CD4-positive, alpha-beta memory T cell (primary cell): ENCODE measurements at places on chromosomes 6 and 20.

GRCh38 chr6:11324453-11325015, 92.1 kb upstream of the NEDD9 start:
- no peak for DNase-seq

- no peak for DNase-seq
These were observed 9.6 kb downstream of the ABHD16A start for GRCh38 chr6:31693535-31693934.

- DNase-seq: no peak
These were observed 30.6 kb downstream of the TMEM74B start for GRCh38 chr20:1154226-1154625.

GRCh38 chr6:166369782-166370181, 13.0 kb downstream of the MPC1 start:
- no peak for DNase-seq

- no peak for DNase-seq
These were observed 138.5 kb downstream of the UST start for GRCh38 chr6:148885136-148885865.

GRCh38 chr6:104613416-104614001, 246.2 kb downstream of the HACE1 start:
- DNase-seq: no peak

GRCh38 chr6:54971825-54972224, 125.3 kb downstream of the FAM83B start:
- DNase-seq: no peak

DNA sequence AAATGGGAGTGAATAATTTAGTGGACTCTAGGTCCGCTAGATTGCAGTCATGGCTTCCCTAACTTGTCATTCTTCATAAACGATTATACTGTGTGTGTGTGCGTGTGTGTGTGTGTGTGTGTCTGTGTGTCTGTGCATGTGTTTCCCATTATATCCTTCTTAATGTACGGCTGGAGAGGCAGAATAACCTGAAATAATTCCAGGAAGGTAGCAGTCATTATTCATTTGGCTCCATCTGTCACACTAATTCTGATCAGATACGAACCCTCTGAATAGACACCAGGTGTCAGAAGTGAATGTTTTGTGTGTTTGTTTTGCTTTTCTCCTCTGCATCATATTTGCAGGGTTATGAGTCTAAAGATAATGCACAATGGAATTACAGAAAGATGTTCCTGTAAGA, 372.9 kb downstream of the DOK5 start:
- no peak for DNase-seq

GRCh38 chr20:13286607-13287006, 65.5 kb downstream of the ISM1 start:
- DNase-seq: no peak

GRCh38 chr6:126535138-126535537, 195.2 kb downstream of the CENPW start:
- no peak for DNase-seq

DNA sequence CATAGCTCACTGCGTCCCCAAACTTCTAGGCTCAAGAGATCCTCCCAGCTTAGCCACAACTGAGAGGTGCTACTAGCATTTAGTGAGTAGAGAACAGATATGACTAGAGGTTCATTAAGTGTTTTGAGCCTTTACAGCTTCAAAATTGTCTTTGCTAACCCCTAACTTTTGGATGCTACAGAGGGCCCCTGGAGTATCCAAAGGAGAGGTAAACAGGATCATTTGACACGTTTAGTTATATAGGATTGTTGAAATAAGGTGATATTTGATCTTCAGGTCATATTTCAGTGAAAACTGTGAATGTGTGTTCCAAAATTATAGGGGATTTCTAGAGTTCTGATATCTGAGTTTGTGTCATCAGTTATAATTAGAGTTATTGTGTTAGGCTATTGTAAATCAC, 19.2 kb upstream of the HFE start:
- DNase-seq: no peak

DNA sequence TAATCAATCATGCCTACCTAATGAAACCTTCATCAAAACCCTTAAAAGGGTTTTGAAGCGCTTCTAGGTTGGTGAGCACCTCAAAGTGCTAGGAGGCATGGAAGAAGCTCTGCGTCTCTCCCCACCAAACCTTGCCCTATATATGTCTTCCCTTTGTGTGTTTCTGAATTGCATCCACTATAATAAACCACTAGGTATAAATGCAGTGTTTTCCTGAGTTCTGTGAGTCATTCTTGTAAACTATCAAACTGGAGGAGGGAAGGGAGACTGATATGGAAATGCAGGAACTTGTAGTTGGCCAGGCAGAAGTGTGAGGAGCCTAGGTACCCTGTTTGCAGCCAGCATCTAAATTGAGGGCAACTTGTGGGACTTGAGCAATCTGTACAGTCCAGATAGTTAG, 698.8 kb downstream of the DOK5 start:
- no peak for DNase-seq

GRCh38 chr20:20849161-20849560, 136.7 kb upstream of the RALGAPA2 start:
- DNase-seq: no peak

GRCh38 chr6:120122401-120122800, 772.8 kb upstream of the MAN1A1 start:
- no peak for DNase-seq

DNA sequence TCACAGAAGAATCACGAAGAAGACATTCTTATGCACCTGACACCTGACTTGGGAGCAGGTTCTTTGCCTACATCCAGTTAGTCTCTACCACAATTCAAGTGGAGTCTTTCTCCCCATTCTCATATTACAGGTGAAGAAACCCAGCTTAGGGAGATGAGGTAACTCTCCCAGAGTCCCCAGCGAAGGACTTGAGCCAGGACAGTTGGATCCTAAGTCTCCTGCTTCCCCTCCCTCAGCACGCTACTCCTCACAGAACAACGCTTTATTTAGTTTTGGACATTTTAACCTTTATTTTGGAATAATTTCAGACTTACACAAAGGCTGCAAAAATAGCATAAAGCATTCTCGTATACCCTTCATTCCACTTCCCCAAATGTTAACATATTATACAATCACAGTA, 824 bp upstream of the CSTL1 start:
- DNase-seq: no peak

GRCh38 chr20:59515013-59515905, 89.1 kb upstream of the PHACTR3 start:
- DNase-seq: no peak

DNA sequence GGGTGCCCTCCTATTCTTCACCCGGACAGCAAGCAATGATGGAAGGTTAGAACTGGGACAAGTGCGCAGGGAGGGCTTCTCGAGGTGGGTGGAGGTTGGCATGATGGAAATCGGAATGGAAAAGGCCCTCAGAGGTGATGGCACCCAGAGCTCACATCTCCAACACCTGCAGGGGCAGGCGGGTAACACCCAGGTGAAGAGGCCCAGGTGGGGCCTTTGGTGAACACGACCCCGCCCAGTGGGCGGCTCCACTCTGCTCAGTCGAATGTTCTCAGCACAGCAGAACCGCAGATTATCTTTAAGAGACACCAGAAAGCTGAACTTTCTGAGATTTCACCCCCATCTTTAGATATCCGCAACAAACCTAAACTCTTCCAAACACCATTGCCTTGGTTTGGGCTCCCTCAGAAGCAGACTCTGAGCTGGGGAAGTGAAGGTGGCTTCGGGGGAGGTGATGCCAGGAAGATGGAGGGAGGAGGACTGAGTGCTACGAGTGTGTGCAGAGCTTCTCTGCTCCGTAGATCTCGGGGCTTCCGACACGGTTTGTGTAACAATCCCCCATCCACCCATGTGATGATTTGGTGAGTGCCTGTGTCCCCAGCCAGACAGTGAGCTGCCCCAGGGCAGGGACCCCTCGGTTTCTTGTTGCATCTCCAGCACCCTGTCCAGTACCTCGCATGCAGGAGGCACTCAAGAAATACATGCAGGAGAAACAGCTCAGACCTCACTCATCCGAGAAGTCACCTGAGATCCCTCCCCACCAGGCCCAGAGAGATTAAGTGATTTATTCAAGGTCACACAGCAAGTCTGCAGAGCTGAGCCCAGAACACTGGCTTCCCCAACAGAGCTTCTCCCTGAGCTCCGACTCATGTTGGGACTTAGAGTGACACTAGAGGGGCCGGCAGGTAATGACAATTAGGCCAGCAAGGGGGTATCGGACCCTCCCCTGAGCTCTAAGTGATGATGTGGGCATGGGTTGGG, 45.4 kb downstream of the BPIFB1 start:
- DNase-seq: no peak

DNA sequence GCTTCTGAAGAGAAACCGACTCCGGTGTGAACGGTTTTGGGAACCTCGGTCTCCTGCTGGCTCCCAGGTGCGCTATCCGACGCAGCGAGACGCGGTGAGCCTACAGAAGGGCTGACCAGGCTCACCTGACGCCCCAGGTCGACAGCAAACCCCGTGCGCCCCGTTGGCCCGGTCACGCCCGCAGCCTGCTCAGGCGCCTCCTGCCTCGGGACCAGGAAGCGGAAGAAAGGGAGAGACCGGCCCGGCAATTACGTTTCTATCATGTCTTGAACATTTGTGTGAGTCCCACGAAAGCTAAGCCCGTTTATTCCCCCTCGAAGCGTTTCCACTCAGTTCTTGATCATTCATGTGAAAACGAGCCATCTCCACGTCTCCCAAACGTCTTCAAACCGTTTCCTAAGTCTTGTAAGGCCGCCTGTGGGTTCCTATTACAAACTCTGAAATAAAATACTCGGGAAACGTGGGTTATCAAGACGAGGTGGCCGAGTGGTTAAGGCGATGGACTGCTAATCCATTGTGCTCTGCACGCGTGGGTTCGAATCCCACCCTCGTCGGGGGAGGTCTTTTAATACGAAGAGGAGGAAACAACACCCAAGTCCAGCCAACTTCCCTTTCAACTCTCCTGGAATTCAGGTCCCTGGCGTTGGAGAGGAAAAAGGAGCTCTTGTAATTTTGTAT, 150.5 kb upstream of the PRSS16 start:
- no peak for DNase-seq

GRCh38 chr6:23663652-23664051, 462.4 kb upstream of the NRSN1 start:
- no peak for DNase-seq

GRCh38 chr6:111626441-111626840, 20.8 kb upstream of the TRAF3IP2 start:
- no peak for DNase-seq

GRCh38 chr20:50038574-50038991, 55.8 kb downstream of the SNAI1 start:
- DNase-seq: no peak

DNA sequence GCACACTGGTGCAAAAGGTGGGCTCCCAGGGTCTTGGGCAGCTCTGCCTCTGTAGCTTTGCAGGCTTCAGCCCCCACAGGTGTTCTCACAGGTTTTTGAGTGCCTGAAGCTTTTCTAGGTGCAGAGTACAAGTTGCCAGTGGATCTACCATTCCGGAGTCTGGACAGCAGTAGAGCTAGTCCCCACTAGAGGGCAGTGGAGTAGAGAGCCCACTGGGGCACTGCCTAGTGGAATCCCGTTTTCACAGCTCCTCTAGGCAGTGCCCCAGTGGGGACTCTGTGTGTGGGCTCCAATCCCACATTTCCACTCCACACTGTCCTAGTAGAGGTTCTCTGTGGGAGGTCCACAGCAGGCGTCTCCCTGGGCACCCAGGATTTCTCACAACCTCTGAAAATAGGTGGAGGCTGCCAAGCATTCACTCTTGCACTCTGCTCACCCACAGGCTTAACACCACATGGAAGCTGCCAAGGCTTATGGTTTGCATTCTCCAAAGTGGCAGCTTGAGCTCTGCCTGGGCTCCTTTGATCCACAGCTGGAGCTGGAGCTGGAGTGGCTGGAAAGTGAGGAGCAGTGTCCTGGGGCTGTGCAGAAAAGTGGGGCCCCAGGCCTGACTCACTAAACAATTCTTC, 86.3 kb upstream of the PROKR2 start:
- no peak for DNase-seq

- no peak for DNase-seq
These were observed 44.5 kb downstream of the SLC52A3 start for GRCh38 chr20:723756-724155.

GRCh38 chr6:12957321-12958051, 240.9 kb downstream of the PHACTR1 start:
- DNase-seq: peak; percentile 1

DNA sequence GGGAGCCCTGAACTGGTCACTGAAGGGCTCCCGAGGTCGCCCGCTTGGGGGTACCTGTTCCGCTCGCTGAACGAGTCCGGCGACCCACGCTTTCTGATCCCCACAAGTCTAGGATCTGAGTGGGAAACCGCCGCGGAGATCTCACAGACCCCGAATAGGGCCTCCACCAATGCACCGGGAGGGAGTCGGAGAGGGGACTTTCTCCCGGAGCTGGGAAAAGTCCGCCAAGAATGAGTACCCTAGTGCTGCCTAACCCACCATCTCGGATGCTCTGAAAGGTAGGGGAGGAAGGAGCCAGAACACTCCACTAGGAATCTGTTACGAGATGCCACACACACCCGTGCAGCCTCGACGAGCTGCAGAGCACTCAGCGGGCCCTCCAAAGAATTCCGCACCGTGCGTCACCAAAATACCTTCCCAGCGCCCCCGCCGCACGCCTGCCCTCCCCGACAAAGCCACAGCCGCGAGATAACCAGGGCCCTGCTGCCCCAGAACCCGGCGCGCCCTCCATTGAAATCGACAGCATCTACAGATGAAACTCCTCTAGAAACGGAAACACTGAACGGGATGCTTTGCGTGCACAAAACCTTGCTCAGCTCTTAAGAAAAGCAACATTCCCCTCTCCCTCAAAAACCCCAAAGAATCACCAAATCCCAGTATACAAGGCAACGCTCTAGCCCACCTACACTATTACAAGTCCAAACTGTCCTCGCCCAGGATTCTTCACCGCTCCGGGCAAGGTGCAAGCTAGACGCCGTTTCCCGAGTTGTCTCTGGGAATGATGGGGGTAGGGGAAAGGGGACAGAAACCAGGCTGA, 686 bp downstream of the COL12A1 start:
- DNase-seq: no peak

DNA sequence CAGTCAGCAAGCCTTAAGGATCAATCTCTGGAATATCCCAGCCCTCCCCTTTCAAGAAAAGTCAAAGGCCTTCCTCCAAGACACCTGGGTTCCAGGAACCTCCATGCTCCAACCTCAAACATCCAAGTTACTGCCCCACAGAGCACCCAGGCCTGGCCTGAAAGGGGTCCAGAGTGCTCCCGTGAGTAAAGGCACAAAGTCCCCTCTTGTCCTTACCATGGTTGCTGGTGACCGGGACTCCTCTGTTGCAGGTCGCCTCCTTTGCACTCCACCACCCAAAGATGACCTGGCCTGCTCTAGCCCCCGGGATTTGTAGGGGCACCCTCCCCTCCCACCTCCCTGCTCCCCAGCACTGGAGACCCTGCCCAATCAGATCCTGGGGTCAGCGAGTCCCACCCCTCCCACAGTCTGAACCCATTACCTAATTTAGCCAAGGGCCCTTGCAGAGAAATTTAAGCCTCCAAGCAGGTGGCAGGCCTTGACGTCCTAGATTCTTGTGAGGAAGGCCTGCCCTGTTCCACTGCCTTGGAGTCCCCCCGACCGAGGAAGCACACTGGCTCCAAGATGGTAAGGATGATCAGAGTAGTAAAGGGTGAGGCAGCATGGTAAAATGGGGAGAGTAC, at the start of gene TNNC2:
Gene TNNC2 (minus strand): TSS at position 283 of the 623 bp plus-strand sequence. CDS start 64 bp downstream, at position 219.
- DNase-seq: no peak

GRCh38 chr6:158022749-158023596, 41.3 kb downstream of the SYNJ2 start:
- DNase-seq: no peak

- no peak for DNase-seq
These were observed 170.3 kb upstream of the AHI1 start for GRCh38 chr6:135667691-135668455.
